ENCODE measurements at places on chromosomes 13 and 19. TPM values are rescaled to one million over a fixed set of nuclear protein-coding genes. Genes with fewer than 3 reads are reported as not detected.

Gene SIGLECL1
- not detected for total RNA-seq

Gene ADGRE3
- not detected for total RNA-seq

Gene NPAS1
- total RNA-seq, result 0.86 TPM

Gene KIR3DL2
- total RNA-seq, result not detected

Gene NLRP9
- total RNA-seq, result not detected

Gene CYP4F3
- total RNA-seq, result not detected

Gene RCBTB2
- 11.2 TPM for total RNA-seq

Gene CD209
- not detected for total RNA-seq

Gene ZIC2
- not detected for total RNA-seq

Gene GRIN3B
- under 0.01 TPM for total RNA-seq

Gene ZNF527
- total RNA-seq, result 5.6 TPM

Gene THSD8
- not detected for total RNA-seq

Gene APLP1
- 3.5 TPM for total RNA-seq

Gene C1QTNF9
- not detected for total RNA-seq

Gene CEACAM7
- not detected for total RNA-seq

Gene ETV2
- under 0.01 TPM for total RNA-seq

Gene FPR1
- not detected for total RNA-seq

Gene ZNF91
- 13.9 TPM for total RNA-seq
